CD4-positive, alpha-beta T cell treated with Interleukin-15 for 4 hours (primary cell): ENCODE measurements at places on chromosomes 2 and 18.
A peak's percentile ranks its signal among the peaks of the same experiment; 100 is the strongest.

DNA sequence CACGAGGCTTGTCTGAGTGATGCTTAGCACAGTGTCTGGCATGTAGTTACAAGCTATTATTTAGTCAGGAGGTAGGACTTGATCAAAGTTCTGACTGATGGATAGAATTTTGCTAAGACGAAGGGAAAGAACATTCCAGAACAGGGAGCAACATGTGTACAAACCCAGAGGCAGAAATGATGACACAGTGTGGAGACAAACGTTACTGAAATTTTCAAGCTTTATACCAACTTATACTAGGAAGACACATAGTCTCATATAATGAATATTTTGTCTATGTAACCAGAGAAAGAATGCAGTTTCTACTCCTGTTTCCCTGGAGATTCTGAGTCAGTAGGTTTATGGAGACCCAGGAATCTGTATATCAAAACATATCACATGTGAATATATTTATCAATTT lies 123.4 kb downstream of the FAM124B start:
- DNase-seq = no peak

DNA sequence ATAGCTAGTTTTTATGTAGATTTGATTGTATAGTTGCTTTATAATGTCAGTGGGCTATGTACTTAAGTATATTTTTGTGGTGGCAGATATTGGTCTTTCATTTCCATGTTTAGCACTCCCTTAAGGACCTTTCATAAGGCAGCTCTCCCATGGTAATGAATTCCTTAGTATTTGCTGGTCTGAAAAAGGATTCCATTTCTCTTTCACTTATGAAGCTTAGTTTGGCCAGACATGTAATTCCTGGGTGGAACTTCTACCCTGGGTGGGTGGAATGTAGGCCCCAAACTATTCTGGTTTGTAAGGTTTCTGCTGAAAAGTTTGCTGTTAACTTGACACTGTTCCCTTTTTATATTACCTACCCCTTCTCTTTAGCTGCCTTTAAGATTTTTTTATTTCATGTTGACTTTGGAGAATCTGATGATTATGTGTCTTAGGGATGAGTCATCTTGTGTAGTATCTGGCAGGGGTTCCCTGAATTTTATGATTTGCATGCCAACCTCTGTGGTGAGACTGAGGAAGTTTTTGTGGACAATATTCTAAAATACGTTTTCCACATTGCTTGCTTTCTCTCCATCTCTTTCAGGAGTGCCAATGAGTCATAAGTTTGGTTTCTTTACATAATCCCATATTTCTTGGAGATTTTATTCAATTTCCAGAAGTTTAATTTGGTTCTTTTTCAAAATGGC lies 65.4 kb upstream of the VRK2 start:
- no peak for DNase-seq

GRCh38 chr18:36558234-36558633 lies 260.7 kb downstream of the FHOD3 start:
- DNase-seq = no peak

GRCh38 chr18:11851146-11851805 lies at the start of gene CHMP1B:
Gene CHMP1B (plus strand): TSS chr18:11851413. CDS start chr18:11851512, 99 bp downstream.
- peak; percentile 95 for DNase-seq

- DNase-seq = no peak
Observed at GRCh38 chr2:203697190-203697589, 9.2 kb upstream of the CD28 start.

- no peak for DNase-seq
Observed at GRCh38 chr2:44578471-44579093, 216.8 kb downstream of the CAMKMT start.

GRCh38 chr18:63477968-63478367 lies 1.2 kb downstream of the SERPINB5 start:
- DNase-seq = no peak

- no peak for DNase-seq
Observed at GRCh38 chr2:144529841-144530240, 9.9 kb upstream of the ZEB2 start.

- DNase-seq = no peak
Observed at GRCh38 chr2:122186761-122187222, 431.3 kb downstream of the TSN start.

GRCh38 chr2:205076405-205076804 lies 531.1 kb downstream of the PARD3B start:
- no peak for DNase-seq

DNA sequence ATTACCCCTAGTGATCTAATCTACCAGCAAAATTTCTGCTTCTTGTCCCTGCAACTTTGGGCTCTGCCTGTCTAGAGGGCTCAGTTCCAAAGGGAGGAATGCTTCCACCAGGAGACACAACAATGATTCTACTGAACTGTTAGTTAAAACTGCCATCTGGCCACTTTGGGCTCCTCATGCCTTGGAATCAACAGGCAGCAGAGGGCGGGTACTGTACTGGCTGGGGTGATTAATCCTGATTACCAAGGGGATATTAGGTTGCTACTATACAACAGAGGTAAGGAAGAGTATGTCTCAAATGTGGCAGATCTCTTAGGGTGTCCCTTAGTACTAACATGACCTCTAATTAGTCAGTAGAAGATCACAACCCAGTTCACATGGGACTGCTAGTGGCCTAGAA lies 21.4 kb downstream of the HADHA start:
- DNase-seq = no peak

GRCh38 chr2:102826904-102827303 lies 65.1 kb downstream of the TMEM182 start:
- no peak for DNase-seq

- DNase-seq = peak; percentile 28
Observed at GRCh38 chr18:9333441-9334328, 888 bp upstream of the TWSG1 start.
